Fibroblast of lung (primary cell): ENCODE measurements at places on chromosomes 5 and 9. TPM values are rescaled to one million over a fixed set of nuclear protein-coding genes. Genes with fewer than 3 reads are reported as not detected.

Gene GLRA1
- total RNA-seq: not detected in 2 replicates

Gene PLCXD3
- 0.26 and 1.3 TPM in 2 replicates for total RNA-seq

Gene TPPP
- 0.17 and 0.26 TPM in 2 replicates for total RNA-seq

Gene SMIM33
- not detected in 2 replicates for total RNA-seq

Gene GNA14
- 0.26 and 0.50 TPM in 2 replicates for total RNA-seq

Gene TSLP
- total RNA-seq: 9.2 and 18.7 TPM in 2 replicates

Gene MYOT
- not detected in 2 replicates for total RNA-seq

Gene TXNDC8
- not detected in 2 replicates for total RNA-seq

Gene ELAVL2
- under 0.01 and 0.26 TPM in 2 replicates for total RNA-seq

Gene STK32A
- total RNA-seq: 2.5 and 2.8 TPM in 2 replicates

Gene GABRA1
- total RNA-seq: not detected in 2 replicates

Gene TIMD4
- not detected in 2 replicates for total RNA-seq

Gene NSG2
- total RNA-seq: not detected in 2 replicates

Gene CEMIP2
- total RNA-seq: 45.6 and 46.2 TPM in 2 replicates

Gene TNFSF8
- not detected in 2 replicates for total RNA-seq

Gene PCDHA9
- 0.26 and 0.33 TPM in 2 replicates for total RNA-seq
